HAP-1 (cell line): ENCODE measurements at places on chromosomes 11 and 22.

GRCh38 chr22:30238661-30239487 is 7.7 kb downstream of the LIF start:
- DNase-seq = peak; percentile 62

DNA sequence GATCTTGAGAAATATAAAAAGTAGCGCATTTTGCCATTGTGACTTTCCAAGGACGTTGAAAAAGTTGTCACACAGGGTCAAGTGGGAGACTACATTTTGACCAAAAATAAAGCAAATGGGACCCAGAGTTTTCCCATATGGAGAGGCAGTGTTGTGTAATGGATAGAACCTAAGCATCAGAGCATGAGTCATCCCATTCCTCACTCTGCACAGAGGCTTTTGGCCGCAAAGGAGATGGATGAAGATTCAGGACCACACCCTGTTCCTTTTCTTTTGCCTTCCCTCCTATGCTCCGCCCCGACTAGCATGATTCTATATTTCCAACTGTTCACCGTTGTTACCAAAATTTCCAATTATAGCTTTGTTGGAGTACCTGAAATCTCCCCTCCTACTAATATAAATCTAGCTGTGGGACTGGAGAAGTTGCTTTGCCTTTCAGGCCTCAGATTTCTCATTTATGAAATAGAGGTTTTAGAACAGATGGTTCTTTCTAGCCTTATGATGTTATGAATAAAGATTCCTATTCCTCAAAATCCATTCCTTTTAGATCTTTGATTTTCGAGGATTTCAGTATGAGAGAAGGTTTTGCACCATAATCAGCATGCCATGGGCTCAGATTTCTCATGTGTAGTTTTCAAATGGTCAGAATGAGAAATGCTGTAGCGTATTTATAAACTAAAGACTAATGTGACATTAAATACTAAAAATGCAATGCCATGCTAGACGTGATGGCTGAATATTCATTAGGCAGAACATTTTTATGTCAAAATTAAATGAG is 921.9 kb upstream of the TENM4 start:
- DNase-seq = no peak

DNA sequence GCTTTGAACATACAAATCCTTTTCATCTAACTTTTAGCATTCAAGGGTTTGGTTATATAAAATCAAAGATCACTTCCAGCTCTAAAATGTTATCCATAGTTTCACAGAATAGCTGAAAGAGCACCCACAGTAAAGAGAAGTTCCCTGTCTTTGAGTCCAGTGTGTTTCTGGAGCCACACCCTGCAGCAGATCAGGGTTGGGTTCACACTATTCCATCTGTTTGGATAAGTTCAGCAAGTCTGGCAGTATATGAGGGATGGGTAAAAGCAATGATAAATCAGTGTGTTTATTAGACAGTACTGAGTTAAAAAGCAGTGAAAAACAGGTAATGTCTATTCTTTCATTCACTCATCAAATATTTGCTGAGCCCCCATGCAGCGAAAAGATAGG is 135.8 kb upstream of the PITPNB start:
- no peak for DNase-seq

GRCh38 chr11:30786256-30787110 is 200.3 kb upstream of the MPPED2 start:
- DNase-seq = no peak

- no peak for DNase-seq
Measured at GRCh38 chr22:49629586-49630447, 197.9 kb downstream of the BRD1 start.
